ENCODE measurements at places on chromosomes 7 and 10. TPM values are rescaled to one million over a fixed set of nuclear protein-coding genes. Genes with fewer than 3 reads are reported as not detected.

GRCh38 chr7:135965602-135966001 lies 11.6 kb downstream of the MTPN start:
- H3K27me3 ChIP-seq: no peaks in the 10 kb centered on the region
- H3K36me3 ChIP-seq: peaks cover 27% of the 10 kb centered on the region
- DNase-seq: no peak
- no peak overlapping the region for H3K27ac ChIP-seq
- peaks cover 3% of the 10 kb centered on the region for H3K4me1 ChIP-seq

The LIPK gene
- total RNA-seq: not detected

DNA sequence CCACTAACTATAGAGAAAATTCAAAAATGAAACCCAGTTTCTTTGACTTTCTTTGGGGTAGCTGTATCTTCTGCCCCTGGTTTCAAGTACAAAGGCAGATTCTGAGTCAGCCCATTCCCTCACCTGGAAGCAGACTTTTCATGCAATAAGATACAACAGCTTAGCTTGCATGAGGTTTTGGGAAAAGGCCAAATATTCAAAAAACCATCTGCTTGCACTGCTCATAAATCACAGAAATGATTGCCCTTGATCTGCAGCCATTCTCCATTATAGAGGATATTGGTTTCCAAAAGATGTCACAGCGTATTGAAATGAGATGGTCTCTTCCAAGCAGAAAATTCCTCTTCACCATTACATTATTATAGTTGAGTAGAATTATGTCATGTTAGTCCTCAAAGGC lies 354.0 kb downstream of the PHF14 start:
- H3K36me3 ChIP-seq: no peaks in the 10 kb centered on the region
- no peaks in the 10 kb centered on the region for H3K27me3 ChIP-seq
- H3K4me3 ChIP-seq: no peak overlapping the region

DNA sequence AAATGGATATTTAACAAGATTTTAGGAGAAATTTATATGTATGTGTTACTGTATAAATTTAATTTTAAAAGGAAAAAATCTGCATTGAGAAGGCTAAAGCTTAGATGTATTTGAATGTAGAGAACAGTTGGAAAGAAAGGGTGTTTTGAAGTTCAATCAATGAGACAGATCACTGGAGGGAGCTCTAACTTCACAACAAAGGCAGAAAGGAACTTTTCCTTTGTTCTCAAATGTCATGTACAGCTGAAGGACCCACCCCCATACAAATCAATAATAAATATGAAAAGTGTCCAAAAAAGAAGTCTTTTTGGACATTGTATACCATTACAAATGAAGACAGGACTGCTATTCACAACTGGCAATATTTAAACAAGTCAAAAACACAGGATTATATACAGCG lies 403.4 kb downstream of the DNAJB9 start:
- no peaks in the 10 kb centered on the region for H3K36me3 ChIP-seq
- H3K27me3 ChIP-seq: no peaks in the 10 kb centered on the region
- H3K4me1 ChIP-seq: no peaks in the 10 kb centered on the region
- H3K27ac ChIP-seq: no peak overlapping the region

The GNGT1 gene
- total RNA-seq: not detected

The PLEKHS1 gene
- total RNA-seq: 0.03 TPM

DNA sequence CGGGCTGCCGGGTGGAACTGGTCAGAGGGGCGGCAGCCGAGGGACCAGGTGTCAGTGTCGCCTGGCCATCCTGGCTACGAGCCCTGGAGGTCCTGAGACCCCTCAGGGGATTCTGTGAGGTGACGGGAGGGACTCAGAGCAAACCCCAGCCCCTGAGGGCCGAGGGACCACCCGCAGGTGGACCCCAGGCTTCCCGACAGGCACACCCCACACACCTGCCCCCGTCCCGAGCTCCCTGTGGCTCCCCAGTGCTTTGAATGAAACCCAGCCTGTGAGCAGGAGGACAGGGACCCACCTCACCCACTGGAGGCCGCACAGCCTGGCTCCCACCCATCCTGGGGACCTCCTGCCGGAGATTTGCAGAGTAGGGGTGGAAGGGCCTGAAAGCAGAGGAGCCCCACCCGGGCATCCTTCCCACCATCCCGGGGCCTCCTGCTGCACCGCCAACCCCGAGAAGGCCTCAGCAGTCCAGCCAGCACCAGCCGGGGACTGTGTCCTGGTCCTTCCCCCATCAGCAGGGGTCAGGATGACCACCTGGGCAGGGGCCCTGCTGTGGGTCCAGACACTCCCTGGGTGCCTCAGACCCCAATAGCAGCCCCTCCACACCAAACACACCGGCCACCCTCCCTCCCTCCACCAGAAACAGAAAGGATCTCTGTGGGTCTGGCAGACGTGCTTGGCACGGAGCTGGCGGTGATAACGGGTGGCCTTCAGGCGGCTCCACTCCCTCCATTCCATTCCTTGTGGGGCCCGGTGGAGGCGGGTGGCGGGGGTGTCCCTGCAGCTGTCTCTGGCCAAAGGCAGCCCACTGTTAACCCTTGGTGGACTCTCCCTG lies 13.9 kb downstream of the VENTX start:
- no peaks in the 10 kb centered on the region for H3K4me1 ChIP-seq
- H3K36me3 ChIP-seq: no peaks in the 10 kb centered on the region
- peaks cover 34% of the 10 kb centered on the region for H3K27me3 ChIP-seq
- no peak overlapping the region for H3K27ac ChIP-seq
- DNase-seq: no peak

Data from SJSA1 (cell line).